ENCODE measurements at places on chromosomes 12 and 14.

DNA sequence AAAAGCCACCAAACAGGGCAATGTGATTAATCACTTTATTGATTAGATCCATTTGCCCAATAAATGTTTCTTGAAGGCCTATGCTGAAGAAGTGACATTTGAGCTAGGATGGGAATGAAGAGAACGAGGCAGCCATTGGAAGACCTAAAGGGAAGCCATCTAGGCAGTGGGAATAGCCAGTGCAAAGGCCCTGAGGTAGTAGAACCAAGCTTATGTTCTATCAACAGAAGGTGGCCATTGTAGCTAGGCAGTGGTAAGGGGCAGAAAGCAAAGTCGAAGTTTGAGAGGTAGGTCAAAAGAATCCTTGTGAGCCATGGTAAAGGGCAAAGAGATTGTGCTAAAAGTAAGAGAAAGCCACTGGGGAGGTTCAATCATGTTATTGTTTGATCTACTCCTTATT, 173.1 kb downstream of the ITPR2 start:
- no peak for DNase-seq

DNA sequence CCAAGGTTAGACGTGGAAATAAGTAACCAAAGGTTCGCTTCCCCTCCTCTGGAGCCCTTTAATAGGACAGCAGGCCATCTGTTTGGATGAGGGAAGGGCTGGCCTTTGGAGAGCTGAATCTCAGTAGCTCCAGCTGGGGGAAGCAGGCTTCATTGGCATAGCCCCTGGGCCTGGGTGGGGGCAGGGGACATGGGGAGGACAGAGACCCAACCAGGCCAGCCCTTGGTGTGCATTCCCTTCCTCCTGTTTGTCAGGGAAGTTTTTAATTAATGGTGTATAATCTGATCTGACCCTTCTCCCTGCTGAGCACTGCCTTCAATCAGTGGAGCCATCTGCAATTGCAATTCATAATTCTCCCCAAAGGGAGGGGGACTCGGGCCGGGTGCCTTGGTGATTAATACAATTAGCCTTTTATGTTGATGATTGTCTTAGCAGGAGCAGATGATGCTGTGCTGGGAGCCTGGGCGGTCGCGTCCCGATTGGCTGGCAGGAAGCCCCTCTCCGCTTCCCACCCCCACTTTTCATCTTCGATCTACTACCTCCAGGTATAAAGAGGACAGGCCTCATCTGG, 6.4 kb downstream of the AQP6 start:
- no peak for DNase-seq

GRCh38 chr12:79016181-79016580, 151.6 kb downstream of the SYT1 start:
- DNase-seq: no peak

GRCh38 chr12:57011438-57012424, 4.6 kb downstream of the TAC3 start:
- no peak for DNase-seq

All from GM06990 (cell line).